ENCODE measurements at places on chromosomes 12 and 14.

- peaks cover 40% of the 10 kb centered on the region for H3K27me3 ChIP-seq
- DNase-seq = no peak
- no peak overlapping the region for H3K27ac ChIP-seq
- no peaks in the 10 kb centered on the region for H3K4me1 ChIP-seq
- H3K4me3 ChIP-seq = no peak overlapping the region
Observed at GRCh38 chr12:2992724-2993123, 33.5 kb downstream of the TEAD4 start.

DNA sequence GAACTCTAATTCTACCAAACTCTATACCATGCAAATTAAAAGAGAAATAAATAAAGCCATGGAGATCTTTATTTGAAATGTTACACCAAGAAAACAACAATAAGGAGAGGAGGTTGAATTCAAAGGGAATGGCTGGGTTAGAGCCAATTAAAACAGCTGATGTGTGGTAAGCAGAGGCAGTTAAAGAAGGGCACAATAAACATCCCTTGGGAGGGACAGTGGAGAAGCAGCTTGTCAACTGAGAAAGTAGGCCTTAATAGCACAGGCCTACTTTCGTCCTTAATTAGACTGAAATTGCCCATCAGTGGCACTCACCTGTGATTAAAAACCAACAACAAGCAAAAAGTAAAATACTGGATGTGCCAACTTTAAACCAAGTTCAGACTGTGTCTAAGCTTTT, 16.3 kb upstream of the NAV3 start:
- no peak overlapping the region for H3K27ac ChIP-seq
- no peak for DNase-seq
- H3K4me1 ChIP-seq = no peaks in the 10 kb centered on the region
- no peak overlapping the region for H3K4me3 ChIP-seq

- no peak overlapping the region for H3K27ac ChIP-seq
- no peak overlapping the region for H3K4me3 ChIP-seq
- no peaks in the 10 kb centered on the region for H3K36me3 ChIP-seq
- H3K4me1 ChIP-seq = no peaks in the 10 kb centered on the region
Observed at GRCh38 chr12:63766498-63766897, 13.2 kb upstream of the RXYLT1 start.

GRCh38 chr12:128581321-128581761, 242.4 kb downstream of the SLC15A4 start:
- no peak overlapping the region for H3K27ac ChIP-seq
- no peak for DNase-seq
- H3K27me3 ChIP-seq = peaks cover 33% of the 10 kb centered on the region
- no peaks in the 10 kb centered on the region for H3K36me3 ChIP-seq
- no peaks in the 10 kb centered on the region for H3K4me1 ChIP-seq

DNA sequence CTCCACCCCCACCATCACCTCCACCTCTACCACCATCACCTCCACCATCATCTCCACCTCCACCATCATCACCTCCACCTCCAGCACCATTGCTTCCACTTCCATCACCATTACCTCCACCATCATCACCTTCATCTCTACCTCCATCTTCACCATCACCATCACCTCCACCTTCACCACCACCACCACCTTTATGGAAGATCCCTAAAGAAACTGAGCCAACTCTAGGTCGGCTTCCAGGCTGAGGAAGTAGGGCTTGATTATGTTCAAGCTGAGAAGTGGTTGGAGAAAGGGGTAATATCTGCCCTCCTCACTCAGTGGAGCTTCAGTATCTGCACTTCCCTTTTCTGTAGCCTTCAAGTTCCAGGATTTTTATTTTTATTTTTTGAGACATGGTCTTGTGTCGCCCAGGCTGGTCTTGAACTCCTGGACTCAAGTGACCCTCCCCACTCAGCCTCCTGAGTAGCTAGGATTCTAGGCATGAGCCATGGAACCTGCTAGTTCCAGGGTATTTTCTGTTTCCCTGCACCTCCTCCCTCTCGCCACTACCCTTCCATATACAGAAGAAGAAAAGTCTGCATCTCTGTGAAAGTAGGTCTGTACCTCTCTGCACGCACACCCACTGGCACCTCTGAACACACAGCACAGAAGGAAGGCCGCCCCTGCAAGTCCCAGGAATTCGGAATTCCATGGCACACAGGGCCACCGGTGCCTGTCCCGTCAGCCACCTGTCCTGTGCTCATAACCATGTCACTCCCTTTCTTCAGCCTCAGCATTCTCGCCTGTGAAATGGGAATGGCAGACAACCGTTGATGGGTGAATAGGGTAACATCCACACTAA, 5.9 kb downstream of the ZBTB42 start:
- peak overlapping the region; percentile 3 for H3K27ac ChIP-seq
- peaks cover 12% of the 10 kb centered on the region for H3K4me1 ChIP-seq
- H3K36me3 ChIP-seq = no peaks in the 10 kb centered on the region
- no peak overlapping the region for H3K4me3 ChIP-seq
- DNase-seq = no peak

- no peaks in the 10 kb centered on the region for H3K36me3 ChIP-seq
- H3K4me1 ChIP-seq = no peaks in the 10 kb centered on the region
- H3K4me3 ChIP-seq = no peak overlapping the region
- no peak for DNase-seq
- no peaks in the 10 kb centered on the region for H3K27me3 ChIP-seq
Observed at GRCh38 chr12:27366621-27367020, 34.0 kb downstream of the BMAL2 start.

DNA sequence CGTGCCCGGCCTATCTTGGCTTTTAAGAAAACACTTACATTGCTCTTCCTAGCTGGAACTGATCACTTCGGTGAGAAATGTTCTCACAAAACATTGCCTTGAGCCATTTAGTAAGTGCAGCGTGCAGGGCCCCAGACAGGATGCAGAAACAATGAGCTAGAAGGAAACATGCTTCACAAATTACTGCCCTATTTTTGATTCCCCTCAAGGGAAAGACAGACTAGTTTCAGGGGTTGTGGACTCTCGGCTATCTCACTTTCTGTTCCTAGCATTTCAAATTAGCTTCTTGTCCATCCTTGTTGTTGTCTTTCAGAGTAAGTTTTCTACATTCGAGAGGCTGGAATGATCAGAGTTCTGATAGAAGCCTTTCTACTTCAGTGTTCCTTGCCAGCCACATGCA, 21.6 kb downstream of the TGFB3 start:
- no peak for DNase-seq
- H3K4me3 ChIP-seq = no peak overlapping the region
- H3K4me1 ChIP-seq = no peaks in the 10 kb centered on the region
- H3K27ac ChIP-seq = no peak overlapping the region
- peaks cover 12% of the 10 kb centered on the region for H3K36me3 ChIP-seq

- H3K36me3 ChIP-seq = no peaks in the 10 kb centered on the region
- H3K27me3 ChIP-seq = no peaks in the 10 kb centered on the region
- H3K4me3 ChIP-seq = no peak overlapping the region
Observed at GRCh38 chr14:22184830-22185168, 404.2 kb downstream of the DAD1 start.

GRCh38 chr12:108065069-108065468, 64.0 kb upstream of the WSCD2 start:
- no peak overlapping the region for H3K27ac ChIP-seq
- peaks cover 34% of the 10 kb centered on the region for H3K27me3 ChIP-seq
- no peak for DNase-seq
- peaks cover 5% of the 10 kb centered on the region for H3K36me3 ChIP-seq

DNA sequence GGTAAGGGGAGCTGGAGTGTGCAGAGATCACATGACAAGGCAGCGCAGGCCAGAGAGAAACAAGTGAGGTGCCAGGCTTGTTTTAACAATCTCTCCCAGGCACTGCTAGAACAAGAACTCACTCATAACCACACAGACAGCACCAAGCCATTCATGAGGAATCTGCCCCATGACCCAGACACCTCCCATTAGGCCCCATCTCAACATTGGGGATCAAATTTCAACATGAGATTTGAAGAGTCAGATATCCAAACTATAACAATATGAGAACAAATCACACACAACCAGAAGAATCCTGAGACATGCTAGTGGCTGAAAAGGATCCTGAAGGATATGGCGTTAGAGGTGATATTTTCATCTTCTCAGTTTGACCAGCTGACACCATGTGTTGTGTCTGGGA, 21.9 kb downstream of the OR6J1 start:
- no peaks in the 10 kb centered on the region for H3K36me3 ChIP-seq
- no peak for DNase-seq
- no peak overlapping the region for H3K27ac ChIP-seq
- peaks cover 13% of the 10 kb centered on the region for H3K27me3 ChIP-seq

DNA sequence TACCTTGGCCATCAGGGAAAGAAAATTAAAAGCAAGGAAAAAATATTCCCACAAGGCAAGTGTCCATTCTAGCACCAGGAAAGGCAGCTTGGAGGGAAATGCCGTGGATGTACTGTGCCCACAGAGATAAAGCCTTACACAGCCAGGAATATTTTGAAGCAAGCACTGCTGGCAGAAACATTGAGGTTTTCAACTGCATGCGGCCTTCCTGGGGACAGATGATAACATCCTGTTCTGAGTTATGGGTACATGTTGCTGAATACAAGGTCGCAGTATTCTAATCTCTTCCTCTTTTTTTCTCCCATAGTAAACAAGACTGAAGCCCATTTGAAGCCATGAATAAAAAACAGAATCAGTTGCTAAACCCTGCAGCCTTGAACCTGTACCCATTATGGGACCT, 197.1 kb downstream of the BTG1 start:
- no peak for DNase-seq
- H3K27me3 ChIP-seq = no peaks in the 10 kb centered on the region
- no peak overlapping the region for H3K4me3 ChIP-seq
- H3K36me3 ChIP-seq = no peaks in the 10 kb centered on the region
- H3K4me1 ChIP-seq = peaks cover 14% of the 10 kb centered on the region

DNA sequence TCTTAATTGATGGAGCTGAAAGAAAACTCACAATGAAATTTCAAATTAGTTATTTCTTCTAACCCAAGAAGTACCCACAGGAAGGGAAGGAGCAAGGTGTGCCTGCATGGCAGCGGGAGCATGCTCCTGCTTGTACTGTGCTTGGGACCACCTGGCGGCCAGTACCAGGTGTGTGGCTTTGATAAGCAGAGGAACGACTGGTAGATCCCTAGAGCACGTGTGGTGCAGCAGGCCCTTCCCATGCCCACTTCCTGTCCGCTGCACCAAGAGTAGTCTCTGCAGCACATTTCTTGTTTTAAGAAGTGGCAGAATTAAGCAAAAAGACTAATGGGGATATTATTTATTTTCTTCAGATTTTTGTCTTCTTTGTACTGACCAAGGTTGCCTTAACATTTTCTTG, 122.3 kb upstream of the ATF1 start:
- no peak for DNase-seq
- H3K27me3 ChIP-seq = no peaks in the 10 kb centered on the region
- H3K27ac ChIP-seq = peak overlapping the region; percentile 54
- peaks cover 11% of the 10 kb centered on the region for H3K36me3 ChIP-seq
- no peak overlapping the region for H3K4me3 ChIP-seq

- no peak overlapping the region for H3K27ac ChIP-seq
- H3K4me3 ChIP-seq = no peak overlapping the region
- DNase-seq = no peak
Observed at GRCh38 chr12:103807561-103808238, 33.3 kb downstream of the NT5DC3 start.

GRCh38 chr12:28059220-28059619, 86.7 kb upstream of the PTHLH start:
- no peaks in the 10 kb centered on the region for H3K36me3 ChIP-seq
- DNase-seq = no peak
- no peak overlapping the region for H3K27ac ChIP-seq
- peaks cover 8% of the 10 kb centered on the region for H3K27me3 ChIP-seq

GRCh38 chr12:21771311-21771710, 3.2 kb downstream of the KCNJ8 start:
- peaks cover 2% of the 10 kb centered on the region for H3K4me1 ChIP-seq
- H3K27me3 ChIP-seq = peaks cover 40% of the 10 kb centered on the region
- no peaks in the 10 kb centered on the region for H3K36me3 ChIP-seq
- no peak for DNase-seq
- no peak overlapping the region for H3K27ac ChIP-seq
- no peak overlapping the region for H3K4me3 ChIP-seq

DNA sequence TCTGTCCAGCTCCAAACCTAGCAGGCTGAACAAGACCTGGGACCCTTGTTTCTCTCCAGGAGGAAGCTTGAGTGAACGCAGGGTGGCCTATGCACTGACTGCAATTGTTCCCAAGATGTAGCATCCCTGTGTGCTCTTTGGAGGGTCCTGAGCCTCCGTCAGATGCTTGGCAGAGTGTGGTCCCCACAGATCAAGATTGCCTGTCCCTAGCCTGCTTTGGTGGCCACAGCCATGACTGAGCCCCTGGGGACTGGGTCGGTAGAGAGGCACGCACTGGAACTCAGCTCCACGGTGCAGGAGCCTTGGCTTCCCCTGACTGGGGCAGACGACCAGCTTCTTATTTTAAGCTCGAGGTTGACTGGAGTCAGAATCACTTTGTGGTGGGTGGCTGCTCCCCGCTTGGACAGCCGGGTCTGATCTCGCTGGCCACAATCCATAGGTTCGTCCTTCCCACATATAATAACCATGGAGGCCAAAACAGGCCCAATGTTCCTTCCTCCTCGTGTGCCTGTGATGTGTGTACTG, 97.8 kb downstream of the LGMN start:
- H3K4me1 ChIP-seq = peaks cover 74% of the 10 kb centered on the region
- H3K36me3 ChIP-seq = peaks cover 44% of the 10 kb centered on the region
- no peaks in the 10 kb centered on the region for H3K27me3 ChIP-seq

DNA sequence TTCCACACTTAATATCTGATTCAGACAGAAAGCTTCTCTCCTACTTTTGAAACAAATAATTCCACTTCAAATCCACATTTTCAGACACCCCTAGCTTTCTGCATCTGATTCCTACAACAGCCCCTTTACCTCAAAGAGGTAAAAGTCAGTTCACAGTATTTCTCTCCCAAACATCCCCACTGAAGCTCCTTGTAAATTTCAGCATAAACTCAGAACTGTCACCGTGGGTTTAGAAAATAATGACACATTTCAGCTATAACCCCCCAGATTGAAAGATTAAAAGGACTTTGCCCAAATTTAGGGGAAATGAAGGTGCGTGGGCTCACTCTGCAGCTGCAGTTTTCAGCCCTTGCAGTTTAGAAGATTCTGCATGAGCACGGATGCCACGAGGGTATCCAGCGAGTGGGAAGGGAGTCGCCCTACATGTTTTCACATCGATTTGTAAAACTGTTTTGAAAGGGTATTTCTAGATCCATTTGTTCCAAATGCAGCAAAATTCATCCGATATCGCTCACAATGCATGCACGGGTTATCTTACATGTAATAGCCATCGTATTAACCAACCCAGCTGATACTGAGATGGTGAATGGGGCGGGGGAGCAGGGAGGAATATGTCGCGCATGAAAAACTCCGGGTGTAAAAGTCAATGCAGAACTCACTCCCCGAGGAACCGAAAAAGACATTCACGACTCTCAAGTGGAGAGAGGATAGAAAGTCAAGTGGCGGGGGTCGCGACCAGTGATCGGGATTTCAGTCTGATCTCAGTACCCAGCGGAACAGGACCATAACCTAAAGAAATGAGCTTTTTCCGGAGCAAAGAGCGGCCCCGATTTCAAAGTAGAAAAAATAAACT, 5.0 kb upstream of the CCND2 start:
- H3K27me3 ChIP-seq = no peaks in the 10 kb centered on the region
- H3K36me3 ChIP-seq = peaks cover 40% of the 10 kb centered on the region
- peak overlapping the region; percentile 99 for H3K27ac ChIP-seq
- peak; percentile 17 for DNase-seq
